ENCODE measurements at places on chromosomes 1 and 21.

DNA sequence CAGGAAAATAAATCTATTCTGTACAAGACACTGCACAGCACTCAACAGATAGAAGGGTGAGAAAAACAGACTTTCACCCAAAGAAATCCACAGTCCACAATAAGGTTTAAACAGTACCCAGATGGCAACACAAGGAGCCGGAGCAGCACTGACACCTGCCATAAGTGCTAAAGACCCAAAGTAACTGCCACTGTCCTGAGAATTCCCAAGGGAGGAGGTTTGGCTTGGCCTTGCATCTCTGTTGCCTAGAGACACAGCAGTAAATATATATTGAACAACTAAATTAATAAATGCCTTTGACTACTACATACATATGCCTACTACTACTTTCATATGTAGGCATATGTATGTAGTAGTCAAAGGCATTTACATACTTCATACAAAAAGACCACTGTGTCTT, 68.0 kb downstream of the VAV3 start:
- DNase-seq, result no peak

DNA sequence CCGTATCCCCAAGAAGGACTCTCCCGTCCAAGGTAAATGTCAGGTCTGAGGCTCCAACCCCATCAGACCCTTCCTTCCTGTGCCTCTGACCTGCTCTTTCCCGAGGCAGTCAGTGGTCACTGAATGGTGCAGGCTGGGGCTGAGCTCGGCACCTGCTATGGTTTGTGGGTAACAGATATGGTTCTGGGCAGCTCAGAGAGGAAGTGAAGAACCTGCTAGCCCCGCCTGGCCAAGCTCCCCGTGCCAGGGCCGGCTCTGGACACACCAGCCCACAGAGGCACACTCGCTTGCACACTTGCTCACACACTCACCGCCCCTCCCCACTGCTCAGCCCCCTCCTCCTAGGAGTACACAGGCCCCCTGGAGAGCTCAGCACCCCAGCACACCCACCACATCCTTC, 16.4 kb downstream of the NCMAP start:
- DNase-seq, result no peak

GRCh38 chr1:173488001-173488400, 10.9 kb downstream of the PRDX6 start:
- DNase-seq, result no peak

- no peak for DNase-seq
Observed at GRCh38 chr21:45513741-45514310, 28.4 kb downstream of the SLC19A1 start.

DNA sequence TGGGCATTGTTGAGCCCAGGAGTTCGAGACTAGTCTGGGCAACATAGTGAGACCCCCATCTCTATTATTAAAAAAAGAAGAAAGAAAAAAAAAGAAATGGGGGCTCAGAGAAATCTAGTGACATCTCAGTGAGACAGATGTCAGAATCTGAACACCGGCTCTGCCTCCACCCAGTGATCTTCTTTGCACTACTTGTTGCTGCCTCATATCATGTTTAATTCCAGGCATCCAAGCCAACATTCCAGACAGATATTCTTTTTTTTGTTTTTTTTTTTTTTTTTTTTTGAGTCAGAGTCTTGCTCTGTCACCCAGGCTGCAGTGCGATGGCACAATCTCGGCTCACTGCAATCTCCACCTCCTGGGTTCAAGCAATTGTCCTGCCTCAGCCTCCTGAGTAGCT, 5.0 kb upstream of the ARL8A start:
- no peak for DNase-seq

GRCh38 chr21:36097427-36098181, 27.8 kb downstream of the CBR1 start:
- DNase-seq, result no peak

DNA sequence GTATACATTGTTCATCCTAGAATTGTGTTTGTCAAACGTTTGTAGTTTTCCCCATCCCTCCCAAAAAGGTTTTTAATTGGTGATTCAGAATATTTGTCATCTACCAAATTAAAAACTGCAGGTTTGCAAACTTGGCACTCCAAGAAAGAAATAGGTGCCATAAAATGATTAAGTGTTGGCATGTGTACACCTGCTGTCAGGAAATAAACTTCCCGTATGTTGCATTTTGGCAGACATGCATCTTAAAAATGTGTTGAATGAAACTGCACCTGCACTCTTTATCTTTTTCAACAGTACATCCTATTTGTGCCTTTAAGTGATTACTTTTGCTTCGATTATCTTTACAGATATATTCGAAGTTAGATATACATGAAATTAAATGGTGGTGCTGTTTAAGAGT, 7.3 kb downstream of the B3GALT2 start:
- no peak for DNase-seq

GRCh38 chr1:210938416-210938925, 195.5 kb downstream of the KCNH1 start:
- DNase-seq, result no peak

GRCh38 chr1:118958140-118958539, 30.0 kb downstream of the TBX15 start:
- no peak for DNase-seq

DNA sequence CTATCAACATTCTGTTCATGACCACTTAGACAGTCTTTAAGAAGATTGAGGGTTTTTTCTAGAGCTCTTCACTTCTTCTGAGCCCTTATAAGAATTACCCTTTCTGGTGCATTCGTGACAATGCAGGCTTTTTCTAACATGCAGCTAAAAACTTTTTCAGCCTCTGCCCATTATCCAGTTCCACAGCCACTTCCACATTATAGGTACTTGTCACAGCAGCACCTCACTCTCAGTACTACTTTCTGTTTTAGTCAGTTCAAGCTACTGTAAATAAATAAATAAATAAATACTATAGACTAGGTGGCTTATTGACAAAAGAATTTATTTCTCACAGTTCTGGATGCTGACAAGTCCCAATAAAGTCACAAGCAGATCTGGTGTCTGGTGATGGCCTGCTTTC, 284.4 kb upstream of the PKN2 start:
- DNase-seq, result no peak

DNA sequence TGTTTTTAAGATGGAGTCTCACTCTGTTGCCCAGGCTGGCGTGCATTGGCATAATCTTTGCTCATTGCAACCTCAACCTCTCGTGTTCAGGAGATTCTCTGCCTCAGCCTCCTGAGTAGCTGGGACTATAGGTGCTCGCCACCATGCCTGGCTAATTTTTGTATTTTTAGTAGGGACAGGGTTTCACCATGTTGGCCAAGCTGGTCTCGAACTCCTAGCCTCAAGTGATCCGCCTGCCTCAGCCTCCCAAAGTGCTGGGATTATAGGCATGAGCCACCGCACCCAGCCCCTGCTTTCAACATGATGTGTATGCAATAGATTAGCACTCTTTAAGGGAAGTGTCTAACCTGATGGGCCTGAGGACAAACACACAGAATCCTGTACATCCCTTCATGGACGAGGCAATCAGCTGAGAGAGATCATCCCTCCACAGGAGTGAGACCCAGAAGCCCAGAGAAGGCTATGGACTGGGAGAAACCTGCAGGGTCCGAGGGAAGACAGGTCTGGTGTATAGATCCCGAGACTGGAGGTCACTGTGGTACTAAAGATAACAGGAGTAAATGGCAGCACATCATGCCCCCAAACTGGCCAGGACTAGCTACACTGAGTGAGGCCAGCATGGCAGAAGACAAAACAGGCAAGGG, 5.6 kb upstream of the DEGS1 start:
- no peak for DNase-seq

- DNase-seq, result no peak
Observed at GRCh38 chr1:60227601-60228000, 154.0 kb upstream of the C1orf87 start.

Measured in activated naive CD4-positive, alpha-beta T cell (primary cell).